ENCODE measurements at places on chromosomes 11 and 22.

- no peak for DNase-seq
These were observed 37.0 kb upstream of the HEPHL1 start for GRCh38 chr11:93984196-93984567.

DNA sequence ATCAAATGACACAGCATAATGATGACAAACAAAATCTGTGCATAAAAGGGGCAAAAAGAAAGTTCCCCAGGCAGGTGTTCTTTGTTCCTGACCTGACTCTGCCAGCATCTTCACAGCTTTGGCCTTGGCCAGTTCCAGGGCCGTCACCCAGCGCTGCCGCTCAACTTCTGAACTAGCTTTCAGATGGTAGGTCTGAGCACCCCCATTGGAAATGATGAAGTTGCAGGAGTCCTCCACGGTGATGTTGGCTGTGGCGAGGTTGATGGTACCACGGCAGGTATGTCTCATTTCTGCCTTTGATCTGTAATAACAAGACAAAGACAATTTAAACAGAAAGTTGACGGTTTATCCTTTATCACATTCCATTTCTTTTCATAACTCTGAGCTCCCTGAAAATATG lies 5.3 kb downstream of the OSBP start:
- no peak for DNase-seq

DNA sequence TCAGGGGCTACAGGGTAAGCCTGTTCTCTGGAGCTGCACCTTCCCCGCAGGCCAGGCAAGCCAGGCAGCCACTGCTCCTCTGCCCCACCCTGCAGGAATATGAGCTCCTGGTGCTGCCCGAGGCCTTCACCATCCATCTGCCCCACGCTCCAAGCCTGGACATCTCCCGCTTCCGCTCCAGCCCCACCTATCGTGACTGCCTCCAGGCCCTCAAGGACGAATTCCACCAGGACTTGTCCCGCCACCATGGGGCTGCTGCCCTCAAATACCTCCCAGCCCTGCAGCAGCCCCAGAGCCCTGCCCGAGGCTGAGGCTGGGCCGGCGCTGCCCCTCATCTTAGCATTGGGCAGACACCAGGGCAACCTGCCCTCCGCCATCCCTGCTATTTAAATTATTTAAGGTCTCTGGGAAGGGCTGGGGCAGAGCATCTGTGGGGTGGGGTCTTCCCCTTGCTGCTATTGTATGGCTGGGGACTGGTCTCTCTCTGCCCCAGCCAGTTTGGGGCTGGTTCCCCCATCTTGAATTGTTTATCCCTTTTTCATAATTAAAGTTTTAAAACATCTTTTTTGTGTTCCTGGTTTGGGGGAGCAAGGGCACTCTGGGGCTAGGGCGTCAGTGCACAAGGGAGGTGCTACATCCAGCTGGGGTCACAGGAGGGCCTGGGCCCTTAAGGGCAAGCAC lies 6.2 kb downstream of the LARGE2 start:
- no peak for DNase-seq

DNA sequence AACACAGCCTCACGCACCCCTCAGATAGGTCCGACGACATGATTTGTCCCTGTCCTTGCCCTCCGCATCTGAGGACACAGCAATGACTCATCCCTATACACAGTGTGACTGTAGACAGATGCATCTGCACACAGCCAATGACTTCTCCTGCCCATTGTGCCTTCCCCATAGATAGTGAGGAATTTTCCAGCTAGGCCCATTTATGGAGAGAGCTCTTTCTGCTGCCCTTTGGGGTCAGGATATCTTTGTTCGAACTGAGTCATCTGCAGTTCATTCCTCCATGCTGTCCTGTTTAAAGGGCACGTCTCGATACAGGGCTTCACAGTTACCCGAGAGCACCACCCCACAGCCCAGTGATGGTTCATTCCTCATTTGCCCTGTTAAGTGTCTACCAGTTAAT lies 96.7 kb downstream of the LARGE1 start:
- no peak for DNase-seq

- no peak for DNase-seq
These were observed 78.3 kb downstream of the LRRC32 start for GRCh38 chr11:76592025-76592914.

GRCh38 chr11:3134651-3135480 lies 30.2 kb downstream of the OSBPL5 start:
- no peak for DNase-seq

GRCh38 chr11:66696146-66696545 lies 18.5 kb upstream of the RBM4B start:
- no peak for DNase-seq

GRCh38 chr11:21105196-21105917 lies 436.0 kb downstream of the NELL1 start:
- no peak for DNase-seq

DNA sequence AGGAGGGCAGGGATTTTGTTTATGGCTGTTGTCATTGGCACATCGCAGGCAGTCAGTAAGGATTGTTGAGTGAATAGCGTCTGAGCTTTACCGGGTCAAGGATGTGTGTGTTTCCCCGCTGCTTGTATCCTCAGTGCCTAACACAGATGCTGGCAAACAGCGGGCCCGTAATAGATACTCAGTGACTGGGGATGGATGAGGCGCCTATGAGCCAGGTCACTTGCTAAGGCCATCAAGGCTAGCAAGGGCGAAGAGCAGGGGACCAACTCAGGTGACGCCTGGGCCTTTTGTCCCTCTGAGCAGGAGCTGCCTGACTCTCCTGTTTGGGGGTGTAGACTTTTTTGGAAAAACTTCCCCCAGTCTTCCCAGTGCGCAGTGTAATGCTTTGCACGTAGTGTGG lies 118.1 kb downstream of the HIPK3 start:
- DNase-seq: no peak

Measured in activated T-helper 1 cell treated with Interleukin-2 at 50 U/mL for 16 hours (primary cell).